Activated gamma-delta T cell (primary cell): ENCODE measurements at places on chromosomes 11 and 22.

DNA sequence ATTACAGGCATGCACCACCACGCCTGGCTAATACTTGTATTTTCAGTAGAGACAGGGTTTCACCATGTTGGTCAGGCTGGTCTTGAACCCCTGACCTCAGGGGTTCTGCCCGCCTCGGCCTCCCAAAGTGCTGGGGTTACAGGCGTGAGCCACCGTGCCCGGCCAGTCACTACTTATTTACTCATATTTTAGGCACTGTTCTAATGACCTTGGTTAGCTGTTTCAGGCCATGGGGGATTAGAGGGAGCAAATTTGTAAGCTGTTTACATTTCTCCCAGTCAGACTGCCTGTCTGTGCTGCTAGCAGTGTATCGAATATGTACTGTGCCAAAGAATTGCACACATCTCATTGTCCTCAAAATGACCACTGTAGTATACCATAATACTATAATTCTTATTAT lies 32.7 kb upstream of the PACSIN2 start:
- no peak for DNase-seq

- no peak for DNase-seq
Observed at GRCh38 chr22:37053310-37054055, 1.9 kb downstream of the KCTD17 start.

- no peak for DNase-seq
Observed at GRCh38 chr22:32232191-32232830, 22.8 kb downstream of the SLC5A4 start.

GRCh38 chr11:39144351-39145130 lies 2314.9 kb downstream of the LRRC4C start:
- DNase-seq, result no peak
